Smooth muscle cell of the pulmonary artery (primary cell): ENCODE measurements at places on chromosomes 12 and 14. TPM values are rescaled to one million over a fixed set of nuclear protein-coding genes. Genes with fewer than 3 reads are reported as not detected.

The AGAP2 gene
- total RNA-seq, result 0.17 and 0.20 TPM in 2 replicates

The COX6A1 gene
- 323 and 352 TPM in 2 replicates for total RNA-seq

The NGB gene
- not detected in 2 replicates for total RNA-seq

The TEX52 gene
- total RNA-seq, result not detected in 2 replicates

The TPPP2 gene
- total RNA-seq, result not detected in 2 replicates

The VRTN gene
- total RNA-seq, result not detected in 2 replicates
